Amniotic stem cell (primary cell): ENCODE measurements at places on chromosomes 6 and 20.

DNA sequence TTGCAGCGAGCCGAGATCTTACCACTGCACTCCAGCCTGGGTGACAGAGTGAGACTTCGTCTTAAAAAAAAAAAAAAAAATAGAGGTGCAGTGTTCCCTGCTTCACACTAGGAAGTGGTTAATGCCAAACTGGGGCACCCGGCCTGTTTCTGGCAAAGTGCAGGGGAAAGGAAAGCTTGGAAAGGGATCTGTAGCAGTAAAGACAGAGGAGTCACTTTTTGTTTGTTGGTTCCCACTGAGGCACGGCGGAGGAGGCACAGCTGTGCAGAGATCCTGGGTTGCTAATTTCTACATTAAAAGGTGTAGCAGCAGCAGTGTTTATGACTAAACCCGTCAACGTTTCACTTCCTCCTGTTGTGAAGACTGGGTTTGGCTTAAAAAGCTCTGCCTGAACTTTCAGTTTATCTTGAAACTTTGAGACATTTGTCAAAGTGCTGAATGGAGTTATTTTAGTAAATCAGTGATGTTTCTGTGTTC, 125.6 kb downstream of the CARMIL1 start:
- no peak for DNase-seq

GRCh38 chr20:34515484-34516246, 557 bp upstream of the DYNLRB1 start:
- DNase-seq: no peak

GRCh38 chr6:160137989-160138835, 16.6 kb downstream of the SLC22A1 start:
- peak; percentile 69 for DNase-seq

GRCh38 chr6:107560657-107561056, 70.7 kb downstream of the SOBP start:
- DNase-seq: no peak
